Left forelimb (tissue), 1 donor: ENCODE measurements at places on chromosomes 3 and 15.

DNA sequence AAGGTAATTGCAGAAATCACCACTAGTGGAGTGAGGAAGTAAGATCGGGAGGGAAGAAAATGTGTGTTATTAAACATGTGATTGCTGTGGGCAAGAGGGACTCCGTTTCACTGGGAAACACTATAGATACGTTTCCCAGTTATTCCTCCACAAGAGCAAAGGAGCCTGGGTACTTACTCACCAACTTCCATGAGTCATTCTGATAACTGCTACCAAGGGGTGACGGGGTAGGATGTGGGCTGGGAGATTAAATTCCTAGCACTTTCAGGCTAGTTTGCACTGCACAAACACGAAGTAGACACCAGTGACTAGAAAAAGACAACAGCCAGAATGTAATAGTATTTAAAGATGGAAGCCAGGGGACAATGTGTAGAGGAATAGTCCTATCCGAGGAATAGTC, 812.9 kb upstream of the CFAP20DC start:
- DNase-seq, result no peak

DNA sequence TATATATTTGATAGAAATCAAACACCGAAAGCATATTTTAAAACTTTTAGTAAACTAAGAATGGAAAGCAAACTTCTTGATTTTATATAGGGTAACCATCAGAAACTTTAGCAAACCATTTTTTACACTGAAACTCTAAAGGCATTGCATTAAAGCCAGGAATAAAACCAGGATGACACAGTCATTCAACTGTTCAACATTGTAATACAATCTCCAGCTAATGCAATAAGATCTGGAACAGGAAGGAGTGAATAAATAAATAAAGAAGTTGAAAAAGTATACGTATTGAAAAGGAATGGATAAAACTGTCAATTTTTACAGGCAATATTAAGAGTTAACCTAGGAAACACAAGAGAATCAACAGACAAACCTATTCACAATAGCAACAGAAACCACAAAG, 181.9 kb upstream of the TTC14 start:
- no peak for DNase-seq

GRCh38 chr3:32873531-32874130, 55.8 kb downstream of the TRIM71 start:
- DNase-seq, result no peak

GRCh38 chr15:37055481-37055880, 44.9 kb downstream of the MEIS2 start:
- DNase-seq, result no peak

DNA sequence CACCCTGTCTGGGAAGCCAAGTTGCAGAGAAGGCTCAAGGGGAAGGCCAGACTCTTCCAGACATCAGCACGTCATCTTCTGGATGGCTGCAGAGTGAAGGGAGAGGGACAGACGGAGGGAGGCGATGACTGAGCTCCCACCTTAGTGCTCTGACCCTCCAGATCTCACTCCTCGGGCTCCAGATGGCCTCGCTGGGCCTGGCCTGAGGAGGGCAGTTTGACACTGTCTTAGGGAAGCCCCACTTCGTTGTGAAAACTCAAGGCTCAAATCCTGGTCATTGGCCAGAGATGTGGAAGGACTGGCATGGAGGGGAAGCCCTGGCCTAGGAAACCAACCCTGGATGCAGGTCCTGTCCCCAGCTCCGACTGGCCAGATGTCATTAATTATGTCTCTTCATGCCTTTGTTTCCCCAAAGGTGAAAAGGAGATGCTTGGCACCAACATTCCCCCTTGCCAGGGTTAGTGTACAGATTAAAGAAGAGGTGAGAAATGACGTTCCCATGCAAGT, 70.4 kb downstream of the ADCY5 start:
- no peak for DNase-seq

GRCh38 chr3:32352563-32352962, 39.1 kb upstream of the CMTM7 start:
- no peak for DNase-seq

GRCh38 chr3:100096866-100097265, 17.4 kb downstream of the FILIP1L start:
- no peak for DNase-seq

GRCh38 chr3:78571486-78571885, 1196.3 kb downstream of the ROBO1 start:
- no peak for DNase-seq

GRCh38 chr3:37814547-37814946, 47.1 kb upstream of the CTDSPL start:
- DNase-seq, result no peak

DNA sequence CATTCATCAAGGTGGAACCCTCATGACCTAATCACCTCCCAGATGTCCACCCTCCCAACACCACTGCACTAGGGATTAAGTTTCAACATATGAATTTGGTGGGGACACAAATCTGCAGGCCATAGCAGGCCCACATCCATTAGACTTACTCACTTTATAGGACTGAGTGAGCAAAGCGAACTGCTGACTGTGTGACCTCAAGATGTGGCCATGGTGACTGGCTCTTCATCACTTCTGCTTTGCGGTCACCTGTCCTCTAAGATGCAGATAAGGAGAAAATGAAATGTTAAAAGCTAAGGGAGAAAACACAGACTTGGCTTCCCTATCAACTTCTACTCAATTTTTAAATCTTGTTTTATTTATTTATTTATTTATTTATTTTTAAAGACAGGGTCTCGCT, 14.5 kb upstream of the DCP1A start:
- no peak for DNase-seq

DNA sequence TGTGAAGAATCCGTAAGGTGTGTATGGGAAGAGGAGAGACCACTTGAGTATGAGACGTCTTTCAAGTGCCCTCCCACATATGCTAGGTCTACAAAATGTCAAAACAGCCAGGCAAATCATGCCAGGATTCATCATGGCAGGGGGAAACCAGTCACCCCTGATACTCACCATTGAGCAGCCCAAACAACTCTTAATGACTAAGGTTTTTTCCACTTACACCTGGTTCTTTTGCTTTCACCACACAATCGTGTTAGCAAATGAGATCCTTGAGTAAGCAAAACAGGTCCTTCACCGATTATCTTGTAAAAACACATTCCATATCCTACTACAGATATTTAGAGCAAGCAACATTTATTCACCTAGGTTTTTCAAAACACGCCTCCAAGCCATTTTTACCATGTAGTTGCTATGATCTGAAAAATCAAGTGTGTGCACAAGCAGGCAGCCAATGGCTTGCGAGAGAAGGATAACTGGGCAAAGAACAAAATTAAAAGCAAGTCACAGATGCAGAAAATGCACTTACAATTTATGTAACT, 177.5 kb upstream of the LPP start:
- no peak for DNase-seq

GRCh38 chr3:167787440-167787839, 51.9 kb downstream of the SERPINI1 start:
- DNase-seq, result no peak

DNA sequence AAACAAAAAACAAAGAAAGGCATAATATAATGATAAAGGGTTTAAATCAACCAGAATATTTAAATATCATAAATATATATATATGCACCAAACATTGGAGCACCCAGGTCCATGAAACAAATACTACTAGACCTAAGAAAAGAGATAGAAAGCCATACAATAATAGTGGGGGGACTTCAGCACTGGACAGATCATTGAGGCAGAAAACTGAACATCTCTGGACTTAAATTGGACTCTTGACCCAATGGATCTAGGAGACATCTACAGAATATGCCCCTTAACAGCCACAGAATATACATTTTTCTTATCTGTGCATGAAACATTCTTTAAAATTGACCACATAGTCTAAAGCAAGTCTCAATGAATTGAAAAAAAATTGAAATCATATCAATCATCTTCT, 48.7 kb upstream of the CD96 start:
- DNase-seq, result no peak

- no peak for DNase-seq
Measured at GRCh38 chr3:13075986-13076654, 2.9 kb upstream of the IQSEC1 start.

GRCh38 chr3:195135917-195136316, 135.0 kb downstream of the XXYLT1 start:
- no peak for DNase-seq

DNA sequence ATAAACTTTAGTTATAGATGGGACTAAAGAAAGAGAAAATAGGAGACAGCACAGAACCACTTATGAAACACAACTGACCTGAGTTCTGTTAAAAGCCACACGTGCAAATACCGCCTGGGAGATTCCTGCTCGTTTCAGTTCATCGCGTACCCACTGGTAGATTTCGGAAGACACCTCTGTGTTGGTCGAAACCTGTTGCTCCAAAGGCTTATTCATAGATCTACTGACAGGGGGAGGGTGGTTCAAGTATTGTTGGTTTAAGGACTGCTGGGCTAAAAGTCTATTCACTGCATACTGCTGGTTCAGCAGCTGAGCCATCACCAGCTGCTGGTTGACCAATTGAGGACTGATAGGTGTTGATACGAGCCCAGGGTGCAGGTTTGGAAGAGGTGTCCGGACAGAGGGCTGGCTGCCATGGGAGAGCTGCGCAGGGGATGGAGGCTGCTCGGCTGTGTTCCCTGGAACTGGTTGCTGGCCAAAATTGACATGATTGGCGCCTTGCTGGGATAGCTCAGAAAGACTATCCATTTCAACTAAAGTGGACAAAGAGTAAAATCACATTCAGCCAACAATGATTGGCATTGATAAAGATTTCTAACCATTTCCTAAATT, 30.6 kb downstream of the SATB1 start:
- DNase-seq, result no peak

GRCh38 chr3:179292450-179292849, 30.4 kb upstream of the ZNF639 start:
- DNase-seq, result no peak

DNA sequence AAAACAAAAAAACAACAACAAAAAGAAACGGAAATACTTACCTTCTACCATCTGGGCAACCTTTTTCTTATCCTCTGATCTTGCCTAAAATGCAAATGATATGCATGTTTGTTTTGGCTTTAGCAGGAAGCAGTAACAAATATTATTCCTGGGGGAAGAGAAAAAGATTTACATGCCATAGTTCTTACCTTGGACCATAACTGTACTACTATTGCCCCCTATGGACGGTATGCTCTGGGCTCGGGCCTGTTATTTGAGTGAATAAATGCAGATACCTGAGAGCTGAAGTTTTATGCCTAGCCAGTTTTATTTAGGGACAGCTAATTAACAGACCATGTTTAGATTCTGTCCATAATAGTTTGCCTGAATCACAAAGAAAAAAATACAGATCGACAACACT, 12.6 kb upstream of the STARD5 start:
- DNase-seq, result no peak

GRCh38 chr15:99062226-99062625, 42.7 kb upstream of the SYNM start:
- DNase-seq, result no peak

- no peak for DNase-seq
Measured at GRCh38 chr3:123349201-123349535, 99.7 kb downstream of the ADCY5 start.

GRCh38 chr3:131082871-131083863, 56.5 kb downstream of the NEK11 start:
- peak; percentile 84 for DNase-seq

GRCh38 chr15:38477637-38478036, 23.7 kb downstream of the FAM98B start:
- no peak for DNase-seq

DNA sequence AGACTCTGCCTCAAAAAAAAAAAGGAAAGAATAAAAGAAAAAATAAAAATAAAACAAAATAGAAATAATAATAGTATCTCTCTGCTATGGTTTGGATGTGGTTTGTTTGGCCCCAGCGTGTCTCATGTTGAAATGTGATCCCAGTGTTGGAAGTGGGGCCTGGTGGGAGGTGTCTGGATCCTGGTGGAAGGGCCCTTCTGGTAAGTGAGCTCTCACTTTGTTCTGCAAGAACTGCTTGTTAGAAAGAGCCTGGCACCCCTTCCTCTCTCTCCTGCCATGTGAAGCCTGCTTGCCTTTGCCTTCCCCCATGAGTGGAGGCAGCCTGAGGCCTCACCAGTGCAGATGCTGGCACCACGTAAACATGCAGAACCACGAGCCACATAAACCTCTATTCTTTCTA, 26.3 kb downstream of the TMEM44 start:
- DNase-seq, result no peak

DNA sequence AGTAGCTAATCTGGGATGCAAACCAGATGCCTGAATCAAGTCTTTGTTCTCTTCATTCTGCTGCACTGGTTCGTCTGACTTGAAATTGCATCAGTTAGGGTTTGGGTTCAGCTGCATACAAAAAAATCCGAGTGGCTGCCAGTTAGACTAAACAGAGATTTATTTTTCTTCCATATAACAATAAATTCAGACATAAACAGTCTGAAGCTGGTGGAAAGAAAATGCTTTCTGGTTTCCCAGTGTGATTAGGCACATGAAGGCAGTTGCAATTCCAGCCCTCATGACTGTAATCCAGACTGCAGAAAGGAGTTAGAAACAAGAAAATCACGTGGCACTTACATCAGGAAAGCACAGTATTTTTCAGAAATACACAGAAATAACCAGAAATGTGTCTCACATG, 930.7 kb downstream of the MCTP2 start:
- DNase-seq, result no peak

DNA sequence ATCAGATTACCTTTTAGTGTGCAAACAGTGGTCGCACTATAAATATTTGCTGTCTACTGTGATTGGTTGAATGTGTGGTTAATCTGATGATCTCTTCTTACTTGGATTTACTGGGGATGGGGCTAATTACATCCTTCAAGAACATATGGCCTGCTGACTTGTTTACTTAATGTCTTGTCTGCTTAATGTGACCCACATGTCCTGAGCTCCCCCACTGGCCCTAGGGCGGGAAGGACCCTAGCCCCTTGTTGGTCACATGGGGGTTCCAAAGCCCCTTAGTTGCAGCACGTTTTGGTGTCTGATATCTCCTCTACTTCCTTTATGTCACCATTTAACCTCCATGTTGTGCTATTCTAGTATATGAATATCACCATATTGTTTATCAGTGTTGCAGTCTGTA, 17.8 kb upstream of the P2RY12 start:
- no peak for DNase-seq

DNA sequence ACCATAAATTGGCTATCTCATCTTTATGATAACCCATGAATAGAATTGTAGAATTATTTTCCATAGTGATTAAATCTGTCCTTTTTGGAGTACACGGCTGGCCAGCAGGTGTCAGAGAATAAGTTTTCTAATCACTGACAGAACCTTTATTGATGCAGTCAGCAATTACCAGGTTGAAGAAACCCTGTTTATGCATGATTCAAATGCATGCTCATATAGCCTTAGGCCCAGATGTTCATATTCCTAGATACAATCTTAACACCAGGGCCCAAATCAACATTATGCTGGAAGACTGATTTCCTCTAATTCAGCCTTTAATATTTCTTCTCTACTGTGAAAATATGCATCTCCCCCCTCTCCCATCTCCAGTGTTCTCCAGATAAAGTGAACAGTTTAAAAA, 243.5 kb upstream of the DCBLD2 start:
- no peak for DNase-seq

- no peak for DNase-seq
Measured at GRCh38 chr3:185699927-185700326, 113.8 kb downstream of the SENP2 start.
